Motor neuron (in vitro differentiated cells): ENCODE measurements at places on chromosomes 1 and 21. TPM values are rescaled to one million over a fixed set of nuclear protein-coding genes. Genes with fewer than 3 reads are reported as not detected.
A peak's percentile ranks its signal among the peaks of the same experiment; 100 is the strongest.

Gene TSSK3
- 2.8 and 3.9 TPM in 2 replicates for total RNA-seq

Gene ADGRB2
- total RNA-seq, result 25.3 and 32.0 TPM in 2 replicates

Gene APCS
- total RNA-seq, result not detected in 2 replicates

DNA sequence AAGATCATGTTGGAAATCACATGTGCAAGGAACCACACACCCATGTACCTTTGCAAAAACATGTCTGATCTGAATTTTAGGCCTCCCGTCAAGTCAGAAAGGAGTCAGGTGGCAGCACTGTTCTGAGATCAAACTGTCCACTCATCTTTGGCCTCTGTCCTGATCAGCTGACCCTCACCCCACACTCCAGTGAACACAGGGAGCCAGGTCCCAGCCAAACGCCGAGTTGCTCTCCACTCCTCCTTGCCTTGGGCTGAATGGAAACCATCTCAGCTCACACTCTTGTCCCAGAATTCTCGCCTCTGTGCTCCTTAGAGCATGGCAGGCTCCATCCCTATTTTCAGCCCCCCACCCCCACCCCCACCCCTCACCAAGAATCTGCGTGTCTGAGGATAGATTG, 4.6 kb upstream of the RNF186 start:
- ATAC-seq, result no peak

DNA sequence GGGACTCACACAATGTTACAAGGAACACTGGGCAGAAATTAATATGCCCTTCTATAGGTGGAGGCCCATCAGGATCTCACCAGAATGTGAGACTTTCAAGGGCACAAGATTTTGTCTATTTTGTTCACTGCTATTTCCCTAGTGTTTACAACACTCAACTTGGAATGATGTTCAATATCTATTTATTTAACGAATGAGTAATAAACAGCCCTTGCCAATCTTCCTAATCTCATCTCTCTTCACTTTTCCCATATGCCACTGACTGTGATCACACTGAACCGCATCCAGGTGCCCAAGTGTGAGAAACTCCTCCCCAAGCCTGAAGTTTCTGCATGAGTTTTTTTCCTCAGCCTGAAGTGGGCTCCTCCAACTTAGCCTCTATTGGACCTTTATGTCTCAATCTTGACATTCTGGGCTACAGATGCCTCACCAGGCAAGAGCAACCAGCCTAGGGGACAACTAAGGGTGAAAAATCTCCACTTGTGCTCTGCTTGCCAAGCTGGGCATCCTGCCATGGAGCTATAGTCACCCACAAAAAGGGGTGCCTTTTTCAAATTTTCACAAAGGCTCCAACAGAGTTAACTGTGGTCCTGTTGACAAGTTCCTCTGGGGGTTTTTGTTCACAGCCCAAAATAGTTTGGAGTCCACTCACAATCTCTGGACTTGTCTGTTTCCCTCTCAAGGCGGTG, 105.6 kb downstream of the PLPP3 start:
- ATAC-seq, result no peak

DNA sequence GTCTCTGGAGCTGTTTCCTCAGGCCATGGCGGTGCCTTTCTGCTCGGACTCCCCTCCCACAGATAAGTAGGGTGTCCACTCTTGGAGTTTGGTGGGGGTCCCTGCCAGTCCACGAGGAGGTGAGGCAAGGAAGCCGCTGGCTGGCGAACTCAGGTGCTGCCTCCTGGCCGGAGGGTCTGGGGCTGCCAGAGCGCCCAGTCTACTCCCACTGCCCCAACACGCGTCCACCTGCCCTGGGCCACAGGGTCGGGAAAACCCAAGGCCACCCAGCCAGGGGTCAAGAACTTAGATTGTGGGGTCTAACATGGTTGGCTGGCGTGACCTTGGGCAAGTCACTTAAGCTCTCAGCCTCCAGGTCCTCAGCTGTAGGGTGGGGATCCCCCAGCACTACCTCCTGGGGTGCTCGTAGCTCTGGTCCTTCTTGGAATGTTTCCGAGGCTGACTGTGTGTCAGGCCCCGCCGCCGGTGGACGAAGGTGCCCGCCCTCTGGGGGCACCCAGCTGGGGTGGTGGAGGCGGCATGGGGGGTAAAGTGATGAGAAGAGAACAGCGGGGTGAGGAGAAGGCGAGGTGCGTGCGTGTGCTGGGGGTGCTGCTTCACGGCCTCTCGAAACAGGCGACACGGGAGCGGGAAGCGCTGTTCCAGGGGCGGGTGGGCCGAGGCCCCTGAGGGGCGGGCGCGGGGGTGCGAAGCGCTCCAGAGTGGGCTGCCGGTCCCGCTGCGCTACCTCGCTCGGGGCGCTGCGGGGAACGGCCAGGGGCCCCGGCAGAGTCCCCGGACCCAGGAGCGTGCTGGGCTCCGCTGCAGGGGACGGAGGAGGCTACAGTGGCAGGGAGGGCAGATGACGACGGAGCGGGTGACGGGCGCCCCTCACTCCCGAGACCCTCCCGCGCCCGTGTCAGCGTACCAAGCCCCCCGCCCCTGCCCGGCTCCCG, 1.2 kb downstream of the SH2D5 start:
- peak; percentile 29 for ATAC-seq

DNA sequence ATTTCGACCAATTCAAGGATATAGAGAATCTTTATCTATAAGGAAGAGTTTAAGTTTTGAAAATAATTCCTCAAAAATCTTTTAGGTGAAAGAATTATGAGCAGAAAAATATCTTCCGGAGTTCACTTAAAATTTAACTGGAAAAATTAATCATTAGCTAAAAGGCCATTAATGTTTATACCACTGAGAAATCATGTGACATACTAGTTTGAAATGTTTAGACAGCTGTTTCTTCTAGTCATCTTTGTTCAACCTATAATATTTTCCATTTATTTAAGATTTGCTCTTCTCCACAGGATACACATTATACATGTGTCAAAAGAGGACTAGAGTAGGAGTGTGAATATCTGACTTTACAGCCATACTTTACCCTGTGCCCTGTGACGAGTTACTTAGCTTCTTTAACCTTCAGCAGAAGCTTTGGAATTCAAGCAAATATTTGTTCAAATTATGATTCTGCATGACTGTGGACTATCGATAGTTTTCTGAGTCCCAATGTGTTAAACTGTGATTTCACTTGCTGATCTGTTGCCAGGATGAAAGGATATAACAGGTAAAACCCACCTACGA, 374.8 kb downstream of the BRINP3 start:
- no peak for ATAC-seq

- ATAC-seq, result peak; percentile 89
Observed at GRCh38 chr1:179586107-179586823, 5.4 kb upstream of the TDRD5 start.

DNA sequence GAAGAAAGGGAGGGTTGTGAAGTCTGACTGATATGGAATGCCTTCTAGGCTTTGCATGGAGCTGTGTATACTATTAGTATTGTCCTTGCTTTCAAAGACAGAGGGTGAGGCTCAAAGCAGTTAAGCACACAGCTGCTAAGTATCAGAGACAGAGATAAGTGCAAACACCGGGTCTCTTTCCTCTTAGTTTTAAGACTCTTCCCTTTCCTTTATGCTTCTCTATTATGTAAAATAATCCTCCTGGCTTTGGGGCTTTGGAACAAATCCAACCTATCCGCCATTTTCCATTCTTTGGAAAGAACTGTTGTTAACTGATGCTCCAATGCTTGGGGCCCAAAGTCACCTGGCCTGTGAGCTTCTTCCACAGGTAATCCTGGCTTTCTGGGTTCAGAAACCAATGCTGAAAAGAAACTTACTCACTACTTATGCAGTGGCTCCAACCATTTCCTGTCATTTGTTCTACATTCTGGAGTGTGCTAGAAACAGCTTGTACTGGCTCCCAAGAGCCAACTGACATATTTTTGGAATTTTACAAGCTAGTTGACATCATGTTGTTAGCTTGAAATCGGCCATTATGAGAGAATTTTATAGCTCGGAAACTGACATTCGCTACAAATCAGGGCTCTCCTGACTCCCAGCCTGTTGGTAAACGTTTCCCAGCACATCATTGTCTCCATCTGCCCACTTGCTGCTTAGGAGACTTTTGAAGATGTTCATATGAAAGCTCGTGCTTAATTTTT, 67.5 kb downstream of the DNTTIP2 start:
- ATAC-seq, result no peak
